ENCODE measurements at places on chromosomes 7 and 10.

- no peak for DNase-seq
Observed at GRCh38 chr10:70589762-70590654, 12.5 kb downstream of the PRF1 start.

DNA sequence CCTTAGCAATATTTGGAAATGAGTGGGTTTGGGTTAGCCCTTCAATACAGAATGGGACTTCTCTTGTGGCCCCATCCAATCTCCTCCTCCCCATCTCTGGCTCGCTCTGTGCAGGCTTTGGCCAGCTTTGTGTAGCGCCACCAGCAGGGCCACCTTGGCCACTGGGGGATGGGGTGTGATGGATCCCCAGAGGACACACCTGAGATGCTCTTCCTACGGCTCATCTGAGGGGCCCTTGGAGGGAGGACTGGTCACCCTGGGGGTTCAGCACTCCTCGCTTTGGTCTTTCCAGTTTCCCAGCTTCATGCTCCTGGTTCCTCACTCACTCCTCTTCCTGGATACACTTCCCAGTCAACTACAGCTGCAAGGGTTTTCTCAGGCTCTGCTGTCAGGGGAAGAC is 15.3 kb upstream of the C10orf90 start:
- no peak for DNase-seq

GRCh38 chr10:42985436-42986316 is 91.2 kb upstream of the RET start:
- peak; percentile 45 for DNase-seq

GRCh38 chr10:3172081-3172445 is 519 bp downstream of the PITRM1 start:
- DNase-seq: no peak

- no peak for DNase-seq
Observed at GRCh38 chr10:91550021-91550420, 82.8 kb downstream of the PPP1R3C start.
